ENCODE measurements at places on chromosomes 12 and 14.

GRCh38 chr12:54565310-54565985, 16.0 kb downstream of the PDE1B start:
- no peak for DNase-seq

DNA sequence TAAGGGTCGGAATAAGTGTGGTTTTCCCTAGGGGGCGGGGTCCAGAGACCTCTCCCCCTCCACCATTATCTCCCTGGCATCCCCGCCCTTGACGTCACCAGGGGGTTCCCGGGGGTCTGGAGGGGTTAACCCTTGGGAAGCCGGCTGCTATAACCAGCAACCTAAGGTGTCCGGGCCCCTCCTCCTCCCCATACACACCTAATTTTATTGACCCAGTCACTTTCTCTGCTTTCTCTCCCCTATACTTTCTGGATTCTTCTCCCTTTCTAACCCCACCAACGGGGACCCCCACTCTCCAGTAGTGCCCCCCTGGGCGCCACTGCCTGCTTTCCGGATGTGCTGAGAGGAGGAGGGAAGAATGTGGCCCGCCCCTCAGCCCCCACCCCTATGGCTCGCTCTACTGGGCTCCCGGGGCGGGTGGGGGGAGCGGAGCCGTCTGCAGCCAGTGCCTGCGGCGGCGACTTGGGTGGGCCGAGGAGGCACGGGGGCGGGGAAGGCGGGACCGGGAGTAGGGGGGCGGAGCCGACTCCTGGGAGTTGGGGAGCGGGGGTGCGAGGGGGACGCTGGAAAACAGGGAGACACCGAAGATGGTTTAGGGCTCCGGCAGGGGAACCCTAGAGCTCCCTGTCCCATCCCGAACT, 1.8 kb downstream of the GLI1 start:
- peak; percentile 79 for DNase-seq

GRCh38 chr12:123607756-123608155, 5.9 kb downstream of the DDX55 start:
- no peak for DNase-seq

- no peak for DNase-seq
These were observed 124.2 kb downstream of the C12orf75 start for GRCh38 chr12:105454688-105455087.

- no peak for DNase-seq
These were observed 1.2 kb upstream of the AMIGO2 start for GRCh38 chr12:47080725-47081502.

DNA sequence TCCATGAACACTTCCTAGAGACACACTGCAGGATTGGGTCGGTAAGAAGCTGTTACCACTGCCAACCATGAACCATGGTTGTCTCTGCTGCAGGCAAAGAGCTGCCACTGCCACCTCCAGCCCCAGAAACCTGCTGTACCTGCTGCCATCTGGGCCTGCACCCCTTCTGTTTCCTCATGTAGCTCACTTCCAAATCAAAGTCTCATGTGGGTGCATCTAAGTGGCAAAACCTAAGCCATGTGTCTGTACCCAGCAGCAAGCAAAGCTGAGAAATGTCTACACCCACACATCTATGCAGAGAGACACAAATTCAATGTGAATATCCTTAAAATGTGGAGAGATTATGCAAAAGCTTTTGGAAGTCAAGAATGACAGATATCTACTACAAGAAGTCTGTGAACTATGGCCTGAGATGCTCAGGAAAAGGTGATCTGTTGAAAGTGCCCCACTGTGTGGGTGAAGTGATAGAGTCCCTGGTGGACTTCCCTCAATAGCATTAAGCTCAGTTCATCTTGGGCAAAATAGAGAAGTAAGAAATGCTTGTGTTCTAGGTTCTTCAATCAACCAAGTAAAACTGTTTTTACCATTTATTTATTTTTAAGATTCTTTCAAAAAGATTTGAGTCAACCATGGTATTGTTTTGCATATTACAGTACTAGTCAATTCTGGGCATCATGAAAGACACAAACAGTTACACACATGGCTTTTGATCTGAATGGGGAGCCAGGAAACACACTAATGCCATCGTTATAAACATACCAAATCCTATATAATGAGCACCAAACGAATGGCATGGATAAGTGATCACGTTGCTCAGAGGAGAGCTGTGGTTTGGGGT, 64.4 kb downstream of the FOS start:
- DNase-seq = no peak

DNA sequence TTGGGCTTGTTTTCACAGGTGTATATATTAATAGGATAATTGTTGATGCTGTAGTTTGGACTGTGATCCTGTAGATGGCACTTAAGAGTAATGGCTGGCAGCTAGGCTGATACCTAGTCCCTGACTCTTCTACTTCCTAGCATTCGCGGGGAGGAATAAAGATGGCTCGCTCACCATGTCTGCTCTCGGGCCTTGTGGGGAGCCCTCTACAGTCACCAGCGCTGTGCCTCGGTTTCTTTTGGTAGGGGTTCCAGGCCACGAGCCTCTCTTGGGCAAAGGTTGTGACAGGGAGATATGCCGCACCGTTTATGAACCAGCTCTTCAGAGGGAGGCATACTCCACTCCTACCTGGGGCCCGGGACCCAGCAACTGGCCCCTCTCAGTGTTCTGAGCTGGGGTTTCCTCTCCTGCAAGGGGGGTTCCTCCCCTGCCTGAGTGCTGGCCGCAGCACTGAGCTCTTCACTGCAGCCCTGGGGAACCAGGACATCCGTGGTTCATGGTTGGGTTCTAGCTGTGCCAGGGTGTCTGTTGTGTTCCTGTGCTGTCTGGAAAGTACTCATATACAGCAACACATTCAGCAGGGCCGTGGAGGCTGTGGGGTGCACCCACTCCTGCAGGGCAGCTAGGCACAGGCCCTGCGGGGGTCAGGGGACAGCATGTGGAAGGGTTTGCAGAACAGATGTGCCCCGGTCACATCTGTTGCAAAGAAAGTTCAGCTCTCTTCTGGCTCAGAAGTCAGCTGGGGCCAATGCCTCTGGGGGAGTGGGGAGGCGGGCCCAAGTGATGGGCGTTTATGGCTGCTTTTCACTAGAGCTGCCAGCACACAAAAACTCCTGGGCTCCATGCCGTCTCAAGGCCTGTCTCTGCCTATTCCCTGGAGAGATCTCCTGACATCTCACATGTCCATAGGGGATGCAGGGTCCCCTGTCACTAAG, 147.9 kb downstream of the PPFIA2 start:
- peak; percentile 36 for DNase-seq

GRCh38 chr12:66688846-66689439, 10.1 kb upstream of the GRIP1 start:
- DNase-seq = peak; percentile 65

GRCh38 chr14:58476320-58476719, 48.8 kb downstream of the KIAA0586 start:
- DNase-seq = no peak

- no peak for DNase-seq
These were observed 507.0 kb downstream of the SNAPC1 start for GRCh38 chr14:62269204-62269603.

DNA sequence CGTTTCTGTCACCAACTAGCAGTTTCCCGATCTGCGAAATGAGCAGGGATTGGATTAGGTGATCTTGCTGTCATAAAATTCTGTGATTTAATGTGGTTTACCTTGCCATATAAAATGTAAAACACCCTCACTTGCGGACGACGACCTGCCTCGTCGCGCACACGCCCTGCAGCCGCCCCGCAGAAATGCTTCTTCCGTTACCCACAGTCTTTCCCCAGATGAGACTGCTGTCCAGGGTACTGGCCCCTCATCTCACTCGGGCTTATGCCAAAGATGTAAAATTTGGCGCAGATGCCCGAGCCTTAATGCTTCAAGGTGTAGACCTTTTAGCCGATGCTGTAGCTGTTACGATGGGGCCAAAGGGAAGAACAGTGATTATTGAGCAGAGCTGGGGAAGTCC, 17.7 kb upstream of the FOXJ2 start:
- no peak for DNase-seq

DNA sequence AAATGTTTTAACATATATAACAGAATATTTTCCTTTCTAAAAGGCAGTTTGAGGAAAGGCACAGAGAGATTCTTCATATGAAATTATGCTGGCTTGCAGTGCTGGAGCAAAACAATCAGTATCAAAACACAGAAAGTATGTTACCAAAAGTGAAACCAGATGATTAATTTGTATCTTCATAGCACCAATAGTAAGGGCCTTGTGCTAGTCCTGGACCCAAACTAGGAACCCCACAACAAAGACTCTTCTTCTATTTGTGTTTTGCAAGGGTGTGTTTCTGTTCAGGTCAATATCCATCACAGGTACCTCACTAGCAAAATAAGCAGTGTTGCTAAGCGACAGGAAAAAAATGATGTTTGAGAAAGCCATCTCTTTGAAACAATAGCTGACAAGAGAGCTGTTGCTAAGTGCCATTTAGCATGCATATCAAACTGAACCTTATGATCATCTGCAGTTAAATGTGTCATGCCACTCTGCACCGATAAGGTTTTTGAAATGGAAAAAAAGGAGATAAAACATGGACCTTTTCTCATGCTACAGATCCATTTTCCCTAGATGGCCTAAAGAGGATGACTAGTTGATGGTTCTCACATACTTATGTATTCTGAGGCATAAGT, 196.2 kb upstream of the ALG10 start:
- DNase-seq = no peak

- no peak for DNase-seq
These were observed 426.6 kb downstream of the ATP23 start for GRCh38 chr12:58368001-58368400.

GRCh38 chr14:77985211-77985615, 185.0 kb upstream of the NRXN3 start:
- DNase-seq = no peak

GRCh38 chr14:100078997-100079725, 13.9 kb downstream of the EVL start:
- no peak for DNase-seq

GRCh38 chr14:104602315-104602932, 2.1 kb downstream of the TMEM179 start:
- DNase-seq = no peak

- no peak for DNase-seq
These were observed 11.6 kb downstream of the RNASE10 start for GRCh38 chr14:20516921-20517320.

DNA sequence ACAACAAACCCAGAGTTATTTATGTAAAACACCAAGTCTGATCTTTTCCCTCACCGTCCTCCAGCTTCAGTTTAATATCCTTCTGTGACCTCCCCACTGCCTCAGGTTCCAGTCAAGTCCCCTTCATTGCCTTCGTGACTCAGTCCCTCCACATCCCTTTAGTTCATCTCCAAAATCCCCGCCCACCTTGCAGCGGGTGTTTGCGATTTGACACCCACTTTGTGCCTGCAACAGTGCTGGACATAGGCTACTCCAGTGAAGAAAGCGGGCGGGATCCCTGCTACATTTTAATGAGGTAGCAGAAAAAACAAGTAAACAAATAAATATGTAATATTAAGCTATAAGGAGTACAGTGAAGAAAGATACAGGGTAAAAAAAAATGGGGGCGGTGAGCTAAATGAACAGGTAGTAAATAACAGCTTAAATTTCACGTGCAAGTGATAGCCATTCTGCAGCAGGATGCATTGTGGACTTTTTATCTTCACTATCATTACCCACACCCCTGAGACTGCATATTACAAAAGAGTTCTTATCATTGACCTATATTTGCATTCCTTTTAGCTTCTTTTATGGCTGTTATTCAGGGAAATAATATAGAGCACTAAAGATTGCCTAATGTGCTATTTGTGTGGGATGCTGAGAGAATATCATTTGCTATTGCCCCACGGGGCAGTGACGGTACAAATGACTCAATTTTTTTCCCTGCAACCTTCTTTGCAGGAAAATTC, 222.8 kb upstream of the NUDT4 start:
- DNase-seq = no peak

GRCh38 chr12:15368812-15369211, 46.5 kb downstream of the PTPRO start:
- DNase-seq = no peak

GRCh38 chr12:105092336-105092735, 8.1 kb upstream of the ALDH1L2 start:
- no peak for DNase-seq

GRCh38 chr14:49583629-49584028, 2.6 kb downstream of the RPS29 start:
- DNase-seq = no peak

GRCh38 chr14:88614218-88614907, 51.5 kb downstream of the ZC3H14 start:
- no peak for DNase-seq

- DNase-seq = no peak
These were observed 17.3 kb upstream of the CHGA start for GRCh38 chr14:92905667-92906066.

DNA sequence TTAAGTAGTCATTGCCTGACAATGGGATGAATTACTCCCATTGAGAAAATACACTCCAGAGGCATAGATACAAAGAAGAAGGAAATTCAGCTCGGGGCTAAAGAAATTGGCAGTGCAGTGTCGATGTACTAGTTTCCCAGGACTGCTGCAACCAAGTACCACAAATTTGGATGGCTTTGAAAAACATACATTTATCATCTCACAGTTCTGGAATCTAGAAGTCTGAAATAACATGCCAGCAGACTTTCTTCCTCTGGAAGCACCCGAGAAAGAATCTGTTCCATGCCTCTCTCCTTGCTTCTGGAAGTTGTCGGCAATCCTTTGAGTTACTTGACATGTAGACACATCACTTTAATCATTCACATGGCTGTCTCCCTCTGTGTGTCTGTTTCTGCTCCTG, 101.9 kb downstream of the TMTC3 start:
- no peak for DNase-seq

- peak; percentile 8 for DNase-seq
These were observed 172.6 kb downstream of the ANO4 start for GRCh38 chr12:100967189-100967588.

DNA sequence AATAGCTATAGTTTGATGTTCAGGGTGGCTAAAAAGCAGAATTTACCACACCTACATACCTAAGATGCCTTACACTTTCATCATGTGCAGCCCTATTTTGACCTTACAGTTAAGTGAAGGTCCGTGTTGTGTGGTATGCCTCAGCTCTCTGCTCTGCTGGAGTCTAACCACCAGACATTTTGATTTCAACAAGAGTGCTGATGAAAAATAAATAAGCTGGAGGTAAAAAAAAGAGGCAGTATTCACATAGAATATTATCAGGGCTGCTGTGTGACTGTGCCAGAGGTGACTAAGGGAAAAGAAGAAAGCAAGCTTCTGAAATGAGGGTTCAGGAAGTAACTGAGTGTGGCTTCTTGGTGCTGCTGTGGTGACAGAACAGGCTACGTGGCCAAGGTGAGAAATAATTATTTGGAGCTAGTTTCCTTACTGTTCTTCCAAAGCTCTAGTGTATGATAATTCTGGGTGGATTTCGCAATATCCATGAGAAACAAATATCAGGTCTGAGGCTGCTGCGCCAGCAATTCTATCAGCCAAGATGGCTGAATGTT, 188.8 kb downstream of the STXBP6 start:
- no peak for DNase-seq

GRCh38 chr14:81192594-81192993, 28.2 kb downstream of the GTF2A1 start:
- no peak for DNase-seq

DNA sequence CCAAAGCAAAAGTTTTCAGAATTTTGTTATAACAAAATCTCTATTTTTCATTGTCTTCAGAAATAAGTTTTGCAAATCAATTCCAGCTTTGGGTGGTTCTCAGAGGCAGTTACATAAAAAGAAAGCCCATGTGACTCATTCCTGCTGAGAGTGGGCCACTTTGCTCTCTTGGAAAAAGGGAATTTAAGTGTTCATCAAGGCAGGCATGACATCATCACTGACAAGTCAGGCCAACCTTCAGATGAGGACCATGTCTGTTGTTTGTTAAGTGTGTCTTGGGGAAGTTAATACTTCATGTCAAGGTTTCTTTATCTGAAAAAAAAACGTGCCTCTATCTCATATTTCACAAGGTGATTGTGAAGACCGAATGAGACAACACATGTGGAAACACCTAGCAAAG, 519.8 kb upstream of the TMPO start:
- no peak for DNase-seq

GRCh38 chr14:33567023-33567728, 383.7 kb downstream of the EGLN3 start:
- no peak for DNase-seq

Measured in RKO (cell line).